ENCODE measurements at places on chromosomes 16 and 17.
A peak's percentile ranks its signal among the peaks of the same experiment; 100 is the strongest.

GRCh38 chr17:81097134-81097942 is 62.4 kb downstream of the BAIAP2 start:
- DNase-seq: peak; percentile 83

- DNase-seq: no peak
Measured at GRCh38 chr17:9261081-9262012, 240.0 kb downstream of the NTN1 start.

DNA sequence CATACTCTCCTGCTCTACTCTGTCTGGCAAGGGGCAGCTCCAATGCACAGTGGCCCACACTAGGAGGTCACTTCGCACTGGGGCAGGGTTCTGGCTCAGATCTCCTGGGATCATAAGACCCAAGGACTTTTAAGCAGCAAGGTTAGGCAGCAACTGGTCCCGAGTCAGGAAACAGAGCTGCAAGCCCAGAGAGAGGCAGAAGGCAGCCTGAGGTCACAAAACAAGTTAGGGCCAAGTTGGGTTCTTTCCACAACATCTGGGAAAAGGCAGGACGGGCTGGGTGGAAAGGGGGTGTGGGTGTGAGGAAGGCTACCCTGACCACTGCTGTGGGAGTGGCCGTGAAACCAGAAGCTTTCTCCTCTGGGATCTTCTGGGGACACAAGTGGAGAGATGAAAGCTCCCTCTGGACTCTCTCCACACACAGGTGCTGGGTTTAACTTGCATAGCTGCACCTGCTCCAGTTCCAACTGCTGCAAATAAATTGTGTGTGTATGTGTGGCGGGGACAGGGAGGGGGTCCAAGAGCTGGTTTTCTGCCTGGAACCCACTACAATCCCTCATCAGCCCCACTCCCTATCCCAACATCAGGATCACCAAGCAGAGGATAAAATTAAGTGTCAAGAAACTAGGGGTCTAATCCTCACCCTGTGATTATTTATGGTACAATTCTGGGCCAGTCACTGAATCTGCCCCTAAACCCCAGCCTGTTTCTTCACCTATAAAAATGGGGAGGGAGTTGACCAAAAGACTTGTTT is 8.0 kb upstream of the TSPOAP1 start:
- DNase-seq: peak; percentile 3

DNA sequence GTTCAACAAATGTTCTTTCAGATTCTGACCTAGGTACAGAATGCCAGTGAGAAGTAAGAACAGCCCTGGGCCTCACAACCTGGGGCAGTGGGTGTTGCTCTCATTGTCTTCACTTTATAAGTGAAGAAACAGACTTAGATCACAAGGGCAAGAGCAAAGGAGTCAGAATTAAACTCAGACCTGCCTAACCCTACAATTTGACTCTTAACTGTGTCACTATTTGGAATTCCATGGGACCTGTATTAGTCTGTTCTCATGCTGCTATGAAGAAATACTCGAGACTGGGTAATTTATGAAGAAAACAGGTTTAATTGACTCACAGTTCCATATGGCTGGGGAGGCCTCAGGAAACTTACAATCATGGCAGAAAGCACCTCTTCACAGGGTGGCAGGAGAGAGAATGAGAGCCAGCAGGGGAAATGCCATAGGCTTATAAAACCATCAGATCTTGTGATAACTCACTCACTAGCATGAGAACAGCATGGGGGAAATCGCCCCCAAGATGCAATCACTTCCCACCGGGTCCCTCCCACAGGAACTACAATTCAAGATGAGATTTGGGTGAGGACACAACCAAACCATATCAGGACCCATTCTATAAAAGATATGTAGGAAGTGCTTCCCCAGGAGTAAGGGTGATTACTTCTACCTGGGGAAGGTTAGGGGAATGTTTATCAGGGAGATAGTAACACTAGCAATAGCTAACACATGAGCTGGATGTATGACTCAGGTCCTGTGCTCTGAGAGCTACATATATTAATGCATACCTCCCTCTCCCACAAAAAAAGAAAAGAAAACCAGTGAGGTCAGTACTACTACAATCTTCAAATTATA is 270.1 kb downstream of the SOX9 start:
- no peak for DNase-seq

- no peak for DNase-seq
Measured at GRCh38 chr17:82474223-82475010, 15.9 kb downstream of the NARF start.

DNA sequence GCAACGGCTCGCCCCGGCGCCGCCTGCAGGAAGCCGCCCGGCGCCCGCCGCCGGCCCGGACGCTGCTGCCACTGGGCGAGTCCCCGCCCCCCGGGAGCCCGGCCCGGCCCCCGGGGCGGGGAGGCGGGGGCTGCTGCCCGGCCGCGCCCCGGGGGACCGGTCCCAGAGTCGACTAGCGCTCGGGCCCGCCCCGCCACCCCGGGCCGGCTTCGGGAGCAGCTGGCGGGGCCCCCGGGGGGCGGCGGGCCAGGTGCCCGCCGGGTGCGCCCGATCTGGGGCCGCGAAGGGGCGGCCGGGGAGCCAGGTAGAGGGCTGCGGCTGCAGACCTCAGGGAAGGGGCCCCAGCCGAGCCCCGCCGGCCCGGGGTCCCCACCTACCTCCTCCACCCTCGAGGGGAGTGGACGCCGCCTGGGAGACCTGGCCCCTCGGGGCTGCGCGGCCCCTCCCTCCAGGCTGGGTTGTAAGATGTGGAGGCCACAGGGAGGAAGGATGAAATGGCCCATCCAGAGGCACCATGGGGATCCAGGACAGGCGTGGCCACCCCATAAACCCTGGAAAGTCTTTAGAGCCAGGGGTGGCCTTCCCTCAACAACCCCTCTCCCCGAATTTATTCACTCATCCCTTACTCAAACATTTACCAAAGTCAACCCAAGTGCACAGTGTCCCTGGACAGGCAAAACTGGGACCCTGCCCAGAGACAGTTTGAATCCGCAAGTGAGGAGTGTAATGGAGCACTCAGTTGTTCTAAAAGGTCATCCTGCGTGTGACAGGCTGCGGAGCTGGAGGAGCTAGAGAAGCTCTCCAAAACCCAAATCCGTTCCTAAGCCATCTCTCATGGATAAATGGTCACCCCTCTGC is at the start of gene CDYL2:
TSS of gene CDYL2 (minus strand) at position 73 of the 858 bp plus-strand sequence. CDS start 425 bp downstream, outside the sequence.
- peak; percentile 83 for DNase-seq

- DNase-seq: no peak
Measured at GRCh38 chr16:9094011-9094846, 2.8 kb downstream of the HAPSTR1 start.

- no peak for DNase-seq
Measured at GRCh38 chr16:23611936-23612335, 15.8 kb upstream of the NDUFAB1 start.

DNA sequence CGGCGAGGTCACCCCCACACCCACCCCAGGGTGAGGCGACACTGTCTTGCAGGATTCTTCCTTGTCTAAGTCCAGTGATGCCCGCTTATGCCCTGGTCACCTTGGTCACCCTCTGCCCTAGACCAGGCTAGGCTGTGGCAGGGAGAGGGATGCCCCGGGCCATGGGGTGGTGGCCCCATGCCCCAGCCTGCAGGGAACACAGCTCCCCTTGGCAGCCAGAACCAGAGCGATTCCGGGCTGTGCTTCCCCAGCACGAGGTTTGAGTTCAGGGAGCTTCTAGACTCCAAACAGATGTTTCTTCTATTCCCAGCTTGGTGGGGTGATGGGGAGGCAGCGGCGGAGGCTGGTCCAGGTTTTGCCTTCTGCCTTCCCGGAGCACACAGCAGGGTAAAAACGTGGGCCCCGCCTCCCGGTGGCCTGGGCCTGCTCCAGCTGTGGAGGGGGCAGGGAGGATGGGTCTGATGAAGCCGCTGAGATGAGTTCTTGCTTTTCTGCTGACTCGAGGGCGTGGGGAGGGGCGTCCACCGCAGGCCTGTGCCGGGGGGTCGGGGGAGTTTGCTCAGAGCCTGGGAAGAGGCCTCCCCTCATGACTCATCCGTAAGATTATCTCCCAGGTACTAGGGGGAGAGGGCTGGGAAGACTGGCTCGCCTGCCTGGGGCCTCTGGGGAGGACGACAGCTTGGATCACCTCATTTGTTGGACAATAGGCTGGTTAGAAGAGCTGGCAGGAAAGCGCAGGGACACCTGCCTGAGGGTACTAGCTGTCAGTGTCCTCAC is 15.4 kb downstream of the SMTNL2 start:
- peak; percentile 72 for DNase-seq

DNA sequence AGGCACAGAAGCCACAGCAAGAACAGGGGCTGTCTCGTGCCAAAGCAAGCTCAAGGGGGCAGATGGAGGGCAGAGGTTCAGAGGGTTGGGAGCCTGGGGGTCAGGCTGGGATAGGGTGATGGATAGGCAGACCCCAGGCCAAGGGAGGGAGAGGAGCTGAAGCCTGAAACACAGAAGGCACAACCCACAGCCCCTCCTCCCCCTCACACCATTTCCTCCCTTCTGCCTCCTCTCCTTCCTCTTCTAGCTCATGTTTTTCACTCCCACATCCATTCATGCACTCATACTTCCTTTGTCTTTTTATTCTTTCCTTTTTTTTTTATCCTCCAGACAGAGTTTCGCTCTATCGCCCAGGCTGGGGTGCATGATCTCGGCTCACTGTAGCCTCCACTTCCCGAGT is 61.1 kb downstream of the SOCS1 start:
- no peak for DNase-seq

GRCh38 chr17:33383488-33384023 is 90.5 kb upstream of the ASIC2 start:
- no peak for DNase-seq

GRCh38 chr17:57557416-57557815 is 187.7 kb downstream of the CCDC182 start:
- no peak for DNase-seq

GRCh38 chr17:63694950-63695773 is 4.8 kb downstream of the LIMD2 start:
- DNase-seq: no peak

DNA sequence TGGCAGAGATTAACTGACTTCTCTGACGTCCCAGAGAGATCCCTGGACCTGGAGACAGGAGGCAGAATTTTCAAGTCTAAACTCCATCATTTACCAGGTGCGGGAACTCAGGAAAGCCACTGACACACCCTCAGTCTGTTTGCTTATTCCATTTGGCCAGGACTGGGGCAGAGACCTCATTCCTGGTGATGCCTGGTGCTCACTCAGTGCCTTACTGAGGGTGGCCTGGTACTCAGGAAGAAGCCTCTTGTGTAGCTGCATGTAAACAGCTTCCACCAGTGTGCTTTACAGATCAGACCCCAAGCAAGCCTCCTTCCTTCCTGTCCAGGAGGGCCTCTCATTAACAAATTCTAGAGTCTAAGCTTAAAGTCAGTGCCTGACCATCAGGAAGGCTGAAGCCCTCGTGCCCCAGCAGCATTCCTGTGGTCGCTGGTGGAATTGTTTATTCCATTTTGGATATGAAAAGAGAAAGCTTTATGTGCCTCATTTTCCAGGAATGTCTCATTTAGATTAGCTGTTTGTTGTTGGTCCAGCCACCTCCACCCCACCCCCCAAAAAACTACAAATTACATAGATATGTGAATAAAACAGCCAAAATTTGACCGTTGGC is 236.1 kb upstream of the CDH5 start:
- no peak for DNase-seq

GRCh38 chr16:57048095-57048494 is 44.3 kb upstream of the CPNE2 start:
- DNase-seq: no peak

DNA sequence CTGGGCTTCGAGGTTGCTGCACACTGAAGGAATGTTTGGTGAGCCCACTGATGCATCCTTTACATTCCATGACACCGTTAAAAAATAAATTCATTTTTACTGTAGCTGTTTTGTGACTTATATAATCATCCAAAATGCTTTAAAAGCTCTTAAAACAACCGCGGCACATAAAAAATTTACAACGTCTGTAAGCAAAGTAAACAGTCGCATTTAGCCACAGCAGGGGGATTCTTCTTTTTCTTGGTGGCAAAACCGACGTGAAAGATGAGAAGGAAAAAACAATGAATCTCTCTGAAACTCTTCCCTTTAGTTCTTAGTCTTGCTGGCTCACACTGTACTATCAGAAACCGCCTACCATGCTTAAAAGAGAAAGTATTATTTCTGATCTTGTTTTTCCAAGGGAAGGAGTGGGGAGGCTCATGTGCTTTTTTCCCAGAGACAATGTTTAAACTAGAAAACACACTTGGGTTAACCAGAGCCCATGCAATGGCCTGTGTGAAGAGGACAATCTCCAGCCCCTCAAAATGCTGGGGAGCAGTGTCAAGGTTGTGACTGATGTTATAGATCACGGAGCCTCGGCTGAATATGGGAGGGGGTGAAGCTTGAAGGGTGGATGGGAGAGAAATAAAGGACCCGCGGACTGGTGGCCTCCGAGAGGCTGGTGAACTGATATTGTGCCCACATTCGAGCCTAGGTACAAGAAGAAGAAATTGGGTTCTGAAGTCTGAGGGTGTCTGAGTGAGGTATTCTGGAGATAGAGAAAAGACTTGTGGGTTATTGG is 91.1 kb downstream of the IRF8 start:
- DNase-seq: no peak

DNA sequence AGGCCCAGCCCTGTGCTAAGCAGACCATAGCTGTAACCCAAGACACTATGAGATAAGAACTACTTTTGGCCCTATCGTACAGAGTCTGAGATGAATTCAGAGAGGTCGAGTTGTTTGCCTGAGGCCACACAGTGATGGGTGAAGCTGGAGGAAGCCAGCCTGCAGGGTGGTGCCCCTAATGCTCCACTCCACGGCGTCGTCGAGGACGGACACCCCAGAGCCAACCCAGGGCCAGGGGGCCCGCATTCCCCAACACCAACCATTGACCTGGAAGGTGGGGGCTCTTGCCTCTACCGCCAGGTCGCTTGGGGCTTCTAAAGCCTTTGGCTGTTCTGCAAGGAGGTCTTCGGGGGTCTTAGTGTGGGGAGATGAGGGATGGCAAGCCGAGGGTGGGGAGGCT is 84.1 kb downstream of the IRF8 start:
- no peak for DNase-seq

GRCh38 chr17:58279736-58280479 is 827 bp downstream of the MPO start:
- DNase-seq: no peak

DNA sequence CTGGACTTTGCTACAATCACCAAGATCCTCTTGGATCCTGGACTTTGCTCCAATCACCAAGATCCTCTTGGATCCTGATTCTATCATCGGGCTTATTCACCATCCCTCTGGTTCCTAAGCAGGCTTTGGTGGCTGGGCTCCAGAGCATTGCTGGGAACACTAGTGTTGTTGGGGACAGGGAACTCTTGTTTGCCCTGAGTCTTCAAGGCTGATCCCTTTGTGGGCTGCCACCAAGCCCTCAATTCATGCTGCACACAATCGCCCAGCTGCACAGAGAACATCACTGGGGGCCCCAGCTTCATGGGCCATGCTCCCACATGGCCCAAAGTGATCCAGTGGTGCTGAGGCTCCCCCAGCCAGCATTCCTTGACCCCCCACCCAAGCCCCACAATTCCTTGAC is 88.3 kb downstream of the TMEM132E start:
- no peak for DNase-seq

GRCh38 chr16:15636392-15636873 is 6.5 kb downstream of the MARF1 start:
- no peak for DNase-seq

GRCh38 chr16:24382762-24383407 is 126.8 kb downstream of the CACNG3 start:
- DNase-seq: peak; percentile 17

Measured in iPS-NIHi11 (cell line).